ENCODE measurements at places on chromosomes 4 and X.

DNA sequence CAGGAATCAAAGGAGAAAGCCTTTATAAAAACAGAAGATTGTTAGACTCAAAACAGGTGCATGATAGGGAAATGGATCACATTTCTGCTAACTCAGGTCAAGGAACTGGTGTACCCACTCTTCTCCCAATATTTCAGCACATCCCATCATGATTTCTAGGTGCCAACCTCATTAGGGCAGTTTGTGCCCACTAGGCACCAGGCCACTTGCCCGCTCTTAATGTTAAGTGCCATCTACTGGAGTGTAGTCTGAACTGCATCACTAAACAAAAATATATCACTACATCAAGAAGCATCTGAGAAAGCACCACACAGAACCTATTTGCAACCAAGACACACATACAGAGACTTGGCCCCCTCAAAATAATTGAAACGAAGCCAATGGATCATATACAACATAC is 140.4 kb upstream of the GRID2 start:
- peak; percentile 19 for DNase-seq

GRCh38 chrX:30793767-30794103 is 95.3 kb downstream of the TAB3 start:
- no peak for DNase-seq

DNA sequence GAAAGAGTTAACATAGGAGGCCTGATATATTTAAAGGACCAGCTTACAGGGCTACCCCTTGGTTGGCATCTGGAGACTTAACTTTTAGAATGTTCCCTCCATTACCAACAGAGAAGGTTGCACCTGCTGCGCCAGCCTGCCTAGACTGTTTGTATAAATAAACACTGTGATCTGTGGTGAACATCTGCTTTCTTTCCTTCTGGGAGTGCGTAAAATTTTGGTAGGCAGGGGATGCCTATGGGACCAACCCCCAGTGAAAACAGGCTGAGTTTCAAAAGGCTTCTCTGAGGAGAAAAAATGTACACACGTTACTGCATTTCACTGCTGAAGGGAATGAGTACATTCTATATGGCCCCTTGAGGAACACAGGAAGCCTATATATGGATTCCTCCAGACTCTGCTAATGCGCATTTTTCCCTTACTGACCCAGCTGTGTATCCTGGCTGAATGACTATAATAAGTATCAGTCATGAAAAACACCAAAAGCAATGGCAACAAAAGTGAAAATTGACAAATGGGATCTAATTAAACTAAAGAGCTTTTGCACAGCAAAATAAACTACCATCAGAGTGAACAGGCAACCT is 13.8 kb downstream of the CENPC start:
- no peak for DNase-seq

GRCh38 chr4:76250962-76251361 is 559 bp upstream of the FAM47E start:
- DNase-seq: no peak

DNA sequence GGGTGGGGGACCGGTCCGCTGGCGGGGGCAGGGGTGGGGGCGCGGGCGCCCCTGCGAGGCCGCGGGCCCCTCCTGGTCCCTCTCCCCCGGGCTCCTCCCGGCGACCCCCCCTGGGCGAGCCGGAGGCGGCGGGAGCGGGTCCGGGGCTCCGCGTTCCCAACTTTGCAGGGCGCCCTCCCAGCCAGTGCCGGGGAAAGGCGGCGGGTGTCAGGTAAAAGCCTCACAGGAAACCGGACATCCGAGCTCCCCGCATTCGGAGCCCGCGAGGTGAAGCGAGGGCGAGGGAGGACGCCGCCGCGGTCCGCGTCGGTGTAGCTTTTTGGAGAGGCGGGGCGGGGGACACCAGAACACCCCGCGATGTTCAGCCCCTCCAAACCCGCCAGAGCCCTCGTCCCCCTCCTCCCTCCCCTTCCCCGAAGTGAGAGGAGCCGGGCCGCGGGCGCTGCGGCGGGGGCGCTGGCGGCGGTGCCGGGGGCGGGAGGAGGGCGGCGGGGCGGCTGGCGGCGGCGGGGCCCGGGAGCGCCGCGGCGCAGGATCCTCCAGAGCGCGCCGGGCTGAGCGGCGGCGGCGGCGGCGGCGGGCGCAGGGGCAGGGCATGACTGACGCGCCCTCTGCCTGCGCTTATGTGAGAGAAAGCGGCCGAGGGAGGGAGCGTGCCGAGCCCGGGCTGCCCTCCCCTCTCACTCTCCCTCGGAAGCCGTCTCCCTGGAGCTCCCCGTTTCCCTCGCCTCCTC is at the start of gene VEGFC:
Gene VEGFC (minus strand): TSS at position 597 of the 734 bp plus-strand sequence. CDS start 611 bp downstream, outside the sequence.
- DNase-seq: no peak

DNA sequence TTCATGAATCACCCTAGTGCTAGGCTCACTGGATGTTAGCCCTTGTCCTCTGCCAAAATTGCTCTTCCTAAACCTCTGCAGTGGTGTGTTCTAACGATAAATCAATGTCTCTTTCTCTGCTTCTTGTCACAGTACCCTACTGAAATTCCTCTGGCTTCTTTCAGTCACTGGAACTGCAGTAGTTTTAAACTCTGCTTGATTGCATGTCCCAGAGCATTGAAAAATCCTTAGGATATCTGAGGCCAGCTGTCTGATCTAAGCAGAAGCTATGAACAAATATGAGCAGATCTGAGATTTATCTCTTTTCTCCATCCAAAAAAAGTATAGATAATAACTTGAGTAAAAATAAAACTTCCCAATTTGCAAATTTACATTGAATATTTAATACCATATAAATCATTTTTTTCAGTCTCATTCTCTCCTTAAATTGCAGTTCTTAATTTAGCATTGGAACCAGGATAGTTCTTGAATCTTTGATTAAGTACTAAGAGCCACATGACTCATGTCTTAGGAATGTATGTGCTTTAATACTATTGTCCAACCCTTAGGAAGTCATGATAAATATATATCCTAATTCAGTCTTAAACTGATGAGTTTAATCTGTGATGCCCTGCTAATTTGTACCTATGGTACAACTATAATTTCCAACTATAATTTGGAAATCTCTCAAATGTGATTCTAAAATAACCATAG is 169.7 kb downstream of the PDHA2 start:
- peak; percentile 17 for DNase-seq

DNA sequence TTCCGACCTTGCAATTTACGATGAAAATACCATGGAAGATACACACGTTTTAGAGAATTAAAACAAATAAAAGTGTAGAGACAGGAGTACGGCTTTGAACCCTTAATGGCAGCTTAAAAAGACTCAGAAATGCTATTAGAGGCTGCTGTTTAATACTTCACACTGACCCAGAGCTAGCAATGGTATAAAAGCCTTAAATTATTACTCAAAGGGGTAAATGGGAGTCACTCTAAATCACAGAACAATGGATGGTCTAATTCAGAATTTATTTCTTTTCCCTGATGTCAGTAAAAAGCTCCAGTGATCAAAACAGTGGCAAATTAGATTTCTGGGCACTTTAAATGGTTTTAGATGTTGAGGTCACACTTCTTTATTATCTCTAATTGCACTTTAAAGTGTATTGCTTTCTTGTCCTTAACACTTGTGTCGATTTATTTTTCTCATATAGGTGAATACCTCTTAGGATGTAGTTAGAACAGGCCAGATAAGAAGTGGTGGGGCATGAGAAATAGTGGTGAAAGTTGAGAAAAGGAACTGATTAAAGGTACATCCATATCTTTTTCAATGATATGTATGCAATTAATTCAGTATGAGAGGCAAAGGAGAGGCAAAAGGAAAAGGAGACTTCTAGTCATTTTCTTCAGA is 252.4 kb upstream of the ANKRD50 start:
- no peak for DNase-seq

GRCh38 chr4:78481180-78481579 is 70.4 kb upstream of the ANXA3 start:
- DNase-seq: peak; percentile 26

DNA sequence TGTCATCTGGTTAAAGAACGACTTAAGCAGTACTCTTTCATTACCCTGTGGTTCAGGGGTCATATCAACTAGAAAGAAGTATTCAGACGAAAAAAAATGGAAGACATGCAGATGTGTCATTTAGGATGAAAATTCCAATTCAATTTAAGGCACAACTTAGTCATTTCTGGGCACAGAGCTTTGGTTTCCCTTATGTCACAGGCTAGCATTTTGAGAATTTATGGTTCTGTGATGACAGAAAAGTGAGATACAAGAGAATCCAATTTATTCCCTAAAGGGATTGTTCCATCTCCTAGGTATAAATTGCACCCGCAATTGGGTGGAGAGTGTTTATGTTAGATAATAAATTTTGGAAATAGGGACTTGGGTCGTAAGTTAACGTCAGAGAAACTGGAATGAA is 306.6 kb downstream of the STK32B start:
- DNase-seq: no peak

GRCh38 chr4:170339522-170339921 is 249.8 kb upstream of the AADAT start:
- peak; percentile 26 for DNase-seq

GRCh38 chr4:76539979-76540378 is 105.0 kb downstream of the SHROOM3 start:
- DNase-seq: no peak

GRCh38 chr4:24770032-24770584 is 25.3 kb upstream of the SOD3 start:
- DNase-seq: peak; percentile 36

- DNase-seq: peak; percentile 71
Observed at GRCh38 chr4:41693629-41694028, 54.9 kb downstream of the PHOX2B start.
